ENCODE measurements at places on chromosomes 16 and 17.

DNA sequence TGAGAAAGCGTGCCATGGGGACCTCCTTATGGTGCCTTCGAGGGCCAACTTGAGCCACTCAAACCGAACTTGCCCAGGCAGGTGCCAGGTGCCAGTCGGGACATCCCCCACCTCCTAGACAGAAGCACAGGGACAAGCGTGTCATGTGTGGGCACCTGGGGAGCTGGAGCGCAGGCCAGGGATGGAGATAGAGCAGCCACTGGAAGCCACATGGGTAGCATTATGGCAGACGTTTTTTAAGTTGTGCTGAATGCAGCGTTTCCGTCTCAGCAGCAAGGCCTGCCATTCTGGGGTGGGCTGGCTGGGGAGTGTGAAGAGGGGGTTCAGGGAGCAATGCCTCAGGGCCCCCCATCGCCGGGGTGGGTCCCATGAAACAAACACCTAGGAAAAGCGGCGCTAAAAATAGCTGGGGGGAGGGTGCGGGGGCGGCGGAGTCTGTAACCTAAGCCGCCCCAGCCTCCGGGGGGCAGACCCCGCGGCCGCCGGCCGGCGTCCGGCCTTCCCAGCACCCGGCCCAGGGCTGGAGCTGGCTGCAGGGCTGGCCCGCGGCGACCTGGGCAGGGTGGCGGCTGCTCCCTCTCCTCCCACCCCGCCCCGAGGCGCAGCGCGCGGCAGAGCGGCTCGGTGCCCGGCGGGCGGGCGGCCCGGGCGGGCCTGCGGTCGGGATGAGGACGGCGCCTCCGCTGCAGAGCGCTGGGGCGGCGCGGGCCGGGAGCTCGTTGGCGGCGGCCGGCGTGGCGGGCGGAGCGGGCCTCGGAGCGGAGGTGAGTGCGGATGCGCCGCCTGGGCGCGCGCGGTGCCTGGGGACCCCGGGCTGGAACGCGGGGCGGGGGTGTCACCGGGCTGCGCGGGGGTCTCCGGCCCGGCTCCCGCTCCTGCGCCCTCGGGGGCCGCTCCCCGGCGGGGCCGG is at the start of gene ZNF469:
Gene ZNF469 (plus strand): TSS at position 469 of the 910 bp plus-strand sequence. CDS start 44,512 bp downstream, outside the sequence.
- DNase-seq, result no peak

GRCh38 chr17:46968896-46969295 is 10.2 kb downstream of the RPRML start:
- DNase-seq, result no peak

- no peak for DNase-seq
Measured at GRCh38 chr17:63035695-63036094, 69.7 kb downstream of the TANC2 start.

DNA sequence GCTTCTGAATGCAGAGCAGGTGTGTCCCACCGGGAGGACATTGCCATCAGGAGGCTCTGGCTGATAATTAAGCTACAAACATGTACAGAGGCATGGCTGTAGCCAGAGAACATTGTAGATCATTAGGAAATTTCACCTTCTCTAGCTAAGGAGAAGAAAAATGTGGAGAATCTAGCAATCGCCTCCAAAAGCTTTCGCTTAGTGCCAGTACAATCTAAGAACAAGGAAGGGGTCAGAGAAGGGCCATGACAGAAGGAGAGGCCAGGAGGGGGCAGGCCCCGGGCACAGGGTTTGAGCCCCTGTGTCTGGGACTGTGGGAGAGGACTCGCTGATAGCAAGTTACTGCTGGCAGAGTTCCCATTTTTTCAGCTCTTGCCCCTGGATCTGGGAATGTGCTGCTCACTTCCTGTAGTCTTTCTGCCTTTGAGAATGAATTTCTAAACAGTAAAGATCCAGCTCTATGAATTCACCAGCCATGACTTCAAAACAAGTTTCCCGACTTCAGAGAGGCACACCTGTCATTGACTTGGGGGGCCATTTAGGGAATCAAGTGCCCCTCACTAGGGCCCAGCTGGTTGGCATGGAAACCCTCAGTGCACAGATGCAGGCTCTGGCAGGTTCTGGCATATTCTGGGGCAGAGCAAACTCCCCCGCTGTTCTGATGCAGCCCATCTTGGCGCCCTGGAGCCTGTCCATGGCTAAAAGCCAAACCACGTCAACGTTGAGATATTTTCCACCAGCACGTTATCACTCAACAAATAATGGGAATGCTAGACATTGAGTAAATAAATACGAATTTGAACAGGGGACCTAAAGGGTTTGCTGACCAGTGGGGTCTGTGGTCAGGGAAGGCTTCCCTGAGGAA is 59.5 kb upstream of the CACNG4 start:
- no peak for DNase-seq

DNA sequence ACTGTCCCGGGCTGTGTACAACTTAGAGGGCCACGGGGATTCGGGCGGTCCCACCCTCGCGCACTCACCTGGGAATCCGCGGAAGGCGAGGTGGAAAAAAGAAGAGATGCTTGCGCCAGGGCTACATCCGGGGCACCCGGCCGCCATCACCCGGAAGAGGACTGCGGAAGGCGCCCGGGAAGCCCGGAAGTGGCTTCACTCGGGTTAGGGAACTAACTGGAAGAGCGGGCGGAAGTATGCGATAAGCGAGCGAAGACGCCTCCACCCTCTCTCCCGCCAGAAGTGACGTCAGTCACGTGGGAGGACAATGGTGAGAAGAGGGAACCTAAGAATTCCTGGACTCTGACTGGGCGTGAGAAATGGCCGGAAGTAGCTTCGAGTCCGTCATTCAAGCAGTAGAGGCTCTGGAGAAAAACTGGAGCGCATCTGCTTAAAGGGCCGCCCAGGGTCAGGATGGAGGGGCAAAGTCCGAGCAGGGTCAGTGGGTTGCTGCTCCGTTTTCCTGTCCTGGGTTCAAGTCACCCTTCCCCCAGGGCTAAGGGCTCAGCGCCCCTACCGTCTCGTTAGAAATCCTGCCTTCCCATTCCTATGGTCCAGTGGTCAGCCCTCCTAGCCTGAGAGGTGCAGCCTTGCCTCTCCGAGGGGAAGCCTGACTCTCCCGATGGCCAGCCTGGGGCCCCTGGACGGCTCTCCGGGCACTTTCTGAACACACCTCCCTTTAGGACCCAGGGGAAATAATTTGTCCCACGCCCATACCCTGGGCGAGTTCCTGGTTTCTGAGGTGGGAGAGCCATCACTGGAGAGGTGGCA is at the start of gene CD2BP2:
Gene CD2BP2 (minus strand): TSS at position 165 of the 810 bp plus-strand sequence. CDS start 627 bp downstream, outside the sequence.
- peak; percentile 83 for DNase-seq

- no peak for DNase-seq
Measured at GRCh38 chr16:27547134-27547533, 2.6 kb downstream of the GTF3C1 start.

DNA sequence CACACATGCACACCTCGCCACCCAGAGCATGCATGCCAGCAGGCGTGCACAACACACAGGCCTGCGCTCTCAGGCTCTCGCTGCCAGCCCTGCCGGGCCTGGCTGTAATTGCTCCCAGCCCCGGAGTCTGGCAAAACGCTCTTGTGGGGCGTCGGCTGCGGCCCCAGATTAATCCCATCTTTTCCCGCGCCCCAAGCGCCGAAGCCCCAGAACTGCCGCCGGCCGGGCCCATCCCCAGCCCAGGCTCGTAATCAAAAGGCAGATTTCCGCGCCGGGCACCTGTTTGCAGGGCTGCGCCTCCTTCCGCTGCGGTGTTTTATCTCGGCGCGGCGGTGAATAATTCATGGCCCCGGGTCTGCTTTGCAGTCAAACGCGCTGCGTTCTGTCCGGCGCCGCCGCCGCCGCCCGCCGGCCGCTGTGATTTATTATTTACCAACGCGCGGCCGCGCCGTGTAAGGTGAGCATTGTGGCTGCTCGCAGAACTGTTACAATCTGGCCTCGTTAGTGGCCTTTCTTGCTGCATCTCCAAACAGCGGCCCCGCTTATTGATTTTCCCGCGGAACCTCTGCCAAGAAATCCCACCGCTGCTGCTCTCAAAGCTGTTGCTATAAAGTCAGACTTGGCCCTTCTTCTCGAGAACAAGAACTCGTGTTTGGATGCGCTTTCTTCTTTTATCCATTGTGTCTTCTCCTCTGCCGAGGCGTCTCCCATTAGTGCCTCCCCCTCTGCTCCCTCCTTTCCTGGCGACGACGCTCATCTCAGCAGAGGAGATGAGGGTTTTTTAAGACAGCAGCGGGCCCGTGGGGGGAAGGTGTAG is 126.1 kb downstream of the IRX5 start:
- no peak for DNase-seq

GRCh38 chr17:51601622-51602261 is 341.4 kb downstream of the UTP18 start:
- no peak for DNase-seq

- no peak for DNase-seq
Measured at GRCh38 chr16:1309888-1310831, 724 bp downstream of the UBE2I start.

- no peak for DNase-seq
Measured at GRCh38 chr17:72184805-72185204, 64.0 kb downstream of the SOX9 start.

GRCh38 chr16:49599704-49600103 is 226.1 kb downstream of the C16orf78 start:
- DNase-seq, result no peak

- no peak for DNase-seq
Measured at GRCh38 chr17:38725066-38725465, 5.1 kb upstream of the CISD3 start.

GRCh38 chr17:45052052-45052772 is 780 bp upstream of the DCAKD start:
- no peak for DNase-seq

DNA sequence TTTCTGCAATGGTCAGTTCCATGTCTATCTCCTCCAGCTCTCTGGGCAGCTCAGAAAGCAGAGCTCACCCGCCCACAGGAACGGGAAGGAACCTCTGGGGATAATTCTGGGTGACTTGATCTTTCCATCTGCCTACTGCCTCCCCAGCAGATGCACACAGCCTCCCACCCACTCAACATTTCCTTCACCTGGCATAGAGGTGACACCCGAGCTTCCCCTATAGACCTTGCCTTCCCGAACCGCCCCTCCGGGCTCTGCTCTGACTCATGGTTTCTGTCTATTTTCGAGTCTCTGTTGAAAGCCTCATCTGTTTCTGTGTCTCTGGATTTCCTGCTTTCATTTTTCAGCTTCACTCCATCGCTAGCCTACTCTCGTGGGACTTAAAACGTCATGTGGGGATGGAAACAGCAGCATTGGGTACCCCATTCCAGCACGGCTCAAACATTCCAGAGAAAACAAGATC is 11.4 kb downstream of the GGA3 start:
- no peak for DNase-seq

GRCh38 chr17:64245218-64246145 is 17.6 kb downstream of the TEX2 start:
- no peak for DNase-seq

GRCh38 chr16:35533683-35534082 is 2074.3 kb downstream of the TP53TG3F start:
- no peak for DNase-seq

DNA sequence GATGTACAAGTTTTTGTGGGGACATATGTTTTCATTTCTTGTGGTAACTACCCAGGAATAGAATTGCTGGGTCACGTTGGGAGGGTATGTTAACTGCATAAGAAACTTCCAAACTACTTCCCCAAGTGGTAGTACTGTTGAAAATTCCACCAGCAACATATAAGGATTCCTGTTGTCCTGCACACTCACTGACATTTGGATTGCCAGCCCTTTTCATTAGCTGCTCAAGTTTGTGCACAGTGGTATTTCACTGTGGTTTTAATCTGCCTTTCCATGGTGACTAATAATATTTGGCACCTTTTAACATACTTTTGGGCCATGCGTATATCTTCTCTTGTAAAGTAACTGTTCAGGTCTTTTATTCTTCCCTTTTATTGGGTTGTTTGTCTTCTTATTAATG is 103.3 kb downstream of the GNAO1 start:
- DNase-seq, result no peak

DNA sequence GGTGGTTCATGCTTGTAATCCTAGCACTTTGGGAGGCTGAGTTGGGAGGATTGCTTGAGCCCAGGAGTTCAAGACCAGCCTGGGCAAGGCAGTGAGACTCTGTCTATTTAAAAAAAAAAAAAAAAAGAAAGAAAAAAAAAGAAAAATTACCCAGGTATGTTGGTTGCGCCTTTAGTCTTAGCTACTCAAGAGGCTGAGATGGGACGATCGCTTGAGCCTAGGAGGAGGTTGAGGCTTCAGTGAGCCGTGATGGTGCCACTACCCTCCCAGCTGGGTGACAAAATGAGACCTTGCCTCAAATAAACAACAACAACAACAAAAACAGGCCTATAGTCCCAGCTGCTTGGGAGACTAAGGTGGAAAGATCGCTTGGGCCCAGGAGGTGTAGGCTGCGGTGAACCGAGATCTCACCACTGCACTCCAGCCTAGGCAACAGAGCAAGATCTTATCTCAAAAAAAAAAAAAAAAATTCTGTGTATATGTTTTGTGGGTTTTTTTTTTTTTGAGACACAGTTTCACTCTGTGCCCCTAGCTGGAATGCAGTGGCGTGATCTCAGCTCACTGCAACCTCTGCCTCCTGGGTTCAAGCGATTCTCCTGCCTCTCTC is 12.5 kb upstream of the ANKRD40CL start:
- no peak for DNase-seq

DNA sequence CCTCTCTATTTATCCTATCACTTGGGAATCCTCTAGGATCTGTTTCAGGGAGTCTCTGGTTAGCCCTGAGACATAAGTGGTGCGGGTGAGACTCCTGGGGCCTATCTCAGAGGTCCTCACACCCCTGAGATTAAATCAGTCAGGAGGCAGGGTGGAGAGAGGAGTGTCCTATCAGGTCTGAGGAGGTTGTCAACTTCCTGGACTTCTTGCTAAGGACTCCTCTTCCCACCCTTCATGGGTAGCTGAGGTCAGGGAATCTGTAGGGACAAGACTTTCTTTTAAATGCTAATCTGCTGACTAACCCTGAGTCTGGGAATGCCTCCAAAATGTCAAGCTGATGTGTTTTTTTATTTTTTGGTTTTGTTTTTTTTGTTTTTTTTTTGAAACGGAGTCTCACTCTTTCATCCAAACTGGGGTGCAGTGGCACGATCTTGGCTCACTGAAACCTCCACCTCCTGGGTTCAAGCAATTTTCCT is 6.6 kb upstream of the ARMC5 start:
- DNase-seq, result no peak

GRCh38 chr17:16977932-16978331 is 6.0 kb upstream of the TNFRSF13B start:
- DNase-seq, result no peak

DNA sequence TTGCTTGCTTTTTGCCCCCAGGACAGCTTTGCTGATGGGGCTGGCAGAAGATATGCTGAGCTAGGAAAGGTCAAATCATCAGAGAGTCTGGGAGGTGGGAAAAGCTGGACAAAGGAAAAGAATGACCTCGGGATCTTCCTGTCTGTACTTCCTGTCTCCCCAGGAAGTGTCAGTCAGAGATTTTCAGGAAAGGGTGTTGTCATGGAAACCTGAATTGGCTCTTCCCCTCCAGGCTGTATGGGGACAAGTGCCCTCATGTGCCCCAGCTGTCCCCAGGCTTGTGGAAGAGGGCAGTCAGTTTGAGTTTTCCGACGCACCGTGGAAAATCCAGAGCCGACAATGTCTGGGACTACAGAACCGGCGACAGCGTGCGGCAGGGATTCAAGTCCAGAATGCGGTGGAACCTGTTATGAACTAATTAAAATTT is 122.7 kb upstream of the ZFHX3 start:
- DNase-seq, result no peak

- DNase-seq, result no peak
Measured at GRCh38 chr16:4513086-4513860, 25.3 kb downstream of the CDIP1 start.

Data from NCI-H2107 (cell line).